ENCODE measurements at places on chromosomes 7 and 10.

DNA sequence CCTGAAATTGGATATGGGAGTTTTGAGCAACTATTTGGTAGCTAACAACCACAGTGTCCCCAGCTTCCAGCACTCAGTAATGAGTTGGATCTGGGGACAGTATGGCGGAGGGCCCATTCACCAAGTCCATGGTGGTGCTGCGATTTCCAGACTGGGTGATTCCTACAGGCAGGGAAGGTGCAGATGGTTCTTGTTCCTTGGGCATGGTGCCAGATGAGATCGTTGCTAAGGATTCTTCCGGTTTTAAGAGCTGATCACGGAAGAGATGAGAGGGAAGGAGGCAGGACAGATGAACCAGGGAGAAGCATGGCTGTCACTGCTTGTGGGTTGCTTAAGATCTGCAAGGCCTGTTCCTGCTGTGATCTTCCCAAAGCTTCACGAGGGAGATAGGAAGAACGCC, 380.3 kb downstream of the TCERG1L start:
- no peak for DNase-seq

GRCh38 chr7:131630427-131630826, 74.0 kb upstream of the PODXL start:
- DNase-seq: no peak

DNA sequence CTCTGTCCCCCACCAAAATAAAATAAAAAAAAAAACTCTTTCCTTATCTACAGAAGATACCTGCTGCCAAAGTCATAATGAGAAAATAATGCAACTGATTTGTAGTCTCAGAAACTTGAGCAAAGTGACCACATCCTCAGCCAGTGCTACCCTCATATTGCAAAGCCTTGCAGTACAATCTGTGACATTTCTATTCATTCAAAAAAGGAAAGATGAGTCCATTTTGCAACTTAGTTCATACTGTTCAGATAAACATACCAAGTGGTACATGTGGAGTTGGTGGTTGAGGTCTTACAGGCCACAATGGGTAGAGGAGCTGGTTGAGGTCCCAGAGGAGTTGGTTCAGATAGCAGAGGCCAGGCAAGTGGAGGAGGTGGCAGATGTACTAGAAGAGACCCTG, 6.5 kb upstream of the EIF5AL1 start:
- DNase-seq: no peak

DNA sequence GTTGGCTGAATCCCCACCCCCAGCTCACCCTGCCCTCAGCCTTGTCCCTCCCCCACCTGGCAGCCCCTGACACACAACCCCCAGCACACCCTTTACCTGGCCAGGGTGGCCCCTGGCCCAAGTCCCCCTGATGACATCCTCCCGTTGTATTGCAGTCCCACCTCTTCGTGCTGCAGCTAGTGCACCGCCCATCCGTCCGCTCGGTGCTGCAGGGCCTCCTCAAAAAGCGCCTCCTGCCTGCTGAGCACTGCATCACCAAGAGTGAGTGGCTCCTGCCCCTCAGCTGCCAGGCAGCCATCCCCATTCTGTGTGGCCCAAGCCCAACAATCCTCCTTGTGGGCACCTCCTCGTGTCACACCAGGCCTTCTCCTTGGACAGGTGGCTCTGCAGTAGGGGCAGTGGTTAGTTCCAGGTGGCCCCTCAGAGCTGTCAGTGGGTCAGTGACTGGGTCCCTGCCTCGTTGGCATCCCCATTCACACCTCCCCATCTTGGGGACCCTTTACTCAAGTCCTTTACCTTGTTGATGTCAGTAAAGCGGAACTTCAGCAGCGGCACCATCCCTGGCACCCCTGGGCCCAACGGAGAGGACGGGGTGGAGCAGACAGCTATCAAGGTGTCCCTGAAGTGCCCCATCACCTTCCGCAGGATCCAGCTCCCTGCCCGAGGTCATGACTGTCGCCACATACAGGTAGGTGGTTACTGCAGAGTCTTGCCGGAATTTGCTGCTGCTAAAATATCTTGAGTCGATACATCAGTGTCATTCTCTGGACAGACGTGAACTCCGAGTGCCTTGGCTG, 14.3 kb downstream of the ZMIZ2 start:
- DNase-seq: no peak

DNA sequence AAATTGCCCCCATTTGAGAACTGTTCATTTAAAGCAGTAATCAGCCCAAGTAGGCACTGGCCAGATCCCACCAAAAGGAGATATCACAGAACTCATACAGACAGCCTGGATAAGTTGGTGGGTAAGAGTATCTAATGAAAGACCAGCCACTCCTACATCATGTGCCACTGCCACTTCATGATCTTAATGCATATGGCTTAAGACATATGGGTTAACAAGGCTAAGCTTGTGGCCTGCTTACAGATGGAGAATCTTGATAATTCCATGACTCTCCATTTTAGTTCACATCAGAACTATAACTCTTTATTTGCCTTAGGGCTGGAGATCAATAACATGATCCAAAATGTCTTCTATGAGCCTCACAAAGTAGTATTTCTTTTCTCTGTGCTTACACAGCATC, 6.8 kb upstream of the IFIT1B start:
- DNase-seq: no peak

- peak; percentile 17 for DNase-seq
Measured at GRCh38 chr7:108403597-108404217, 52.5 kb downstream of the NRCAM start.

- no peak for DNase-seq
Measured at GRCh38 chr10:76388321-76389023, 957.0 kb downstream of the LRMDA start.

DNA sequence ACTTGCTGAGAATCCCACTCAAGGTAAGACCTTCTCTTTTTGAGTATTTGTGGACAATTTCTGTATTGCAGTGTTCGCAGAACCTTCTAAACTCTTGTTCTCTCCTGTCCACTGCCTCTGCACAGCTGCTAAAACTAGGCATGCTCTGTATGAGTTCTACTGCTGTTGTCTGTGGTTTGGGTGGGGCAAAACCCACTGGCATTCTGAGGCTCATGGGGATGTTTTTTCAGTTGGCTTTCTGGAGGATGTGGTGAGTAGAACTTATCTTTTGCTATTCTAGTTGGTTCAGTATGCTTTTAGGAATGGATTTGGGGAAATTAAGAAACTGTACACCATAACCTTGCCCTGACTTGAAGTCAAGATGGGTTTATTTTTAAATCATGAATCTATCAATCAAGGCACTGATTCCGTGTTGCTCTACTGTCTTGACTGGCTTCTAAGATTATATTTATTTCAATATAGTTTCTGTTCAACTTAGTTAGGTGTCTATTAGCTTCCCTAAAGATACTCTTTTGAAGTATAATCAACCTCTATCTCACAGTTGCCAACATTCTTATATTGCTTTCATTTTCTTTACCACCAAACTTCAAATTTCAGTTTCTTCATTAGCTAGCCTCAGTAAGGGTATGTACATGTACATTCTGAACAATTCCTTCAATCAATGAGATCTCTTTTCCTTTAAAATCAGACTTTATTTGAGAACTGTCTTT, 25.0 kb upstream of the C1GALT1 start:
- no peak for DNase-seq

Data from small intestine (tissue), 16 donors.